Esophagus squamous epithelium (tissue), 5 donors: ENCODE measurements at places on chromosomes 4 and X.

- H3K27ac ChIP-seq, result no peak overlapping the region
- H3K4me3 ChIP-seq, result no peak overlapping the region
- no peaks in the 10 kb centered on the region for H3K27me3 ChIP-seq
- H3K36me3 ChIP-seq, result no peaks in the 10 kb centered on the region
Observed at GRCh38 chrX:134679221-134679620, 20.9 kb upstream of the PLAC1 start.

DNA sequence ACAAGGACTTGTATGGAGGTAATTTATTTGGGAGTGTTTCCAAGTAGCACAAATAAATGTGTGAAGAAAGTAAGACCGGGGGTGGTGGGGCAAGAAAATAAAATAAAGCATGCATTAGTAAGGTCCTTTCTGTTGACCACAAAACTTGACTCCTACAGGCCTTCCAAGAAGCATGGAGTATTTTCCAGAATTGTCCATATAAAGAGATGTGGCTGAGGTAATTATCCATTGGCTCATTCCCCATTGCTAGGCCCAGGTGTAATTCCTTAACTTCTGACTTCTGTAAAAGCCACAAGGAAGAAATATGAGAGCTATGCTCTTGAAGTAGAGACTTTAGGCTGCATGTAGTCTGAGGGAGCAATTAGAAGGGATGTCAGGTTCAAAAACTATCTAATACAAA, 430.5 kb upstream of the PABPC4L start:
- no peak for DNase-seq
- no peak overlapping the region for H3K27ac ChIP-seq
- no peaks in the 10 kb centered on the region for H3K36me3 ChIP-seq
- no peaks in the 10 kb centered on the region for H3K4me1 ChIP-seq
- no peaks in the 10 kb centered on the region for H3K27me3 ChIP-seq

GRCh38 chr4:147779451-147779850, 47.6 kb downstream of the ARHGAP10 start:
- DNase-seq, result no peak
- H3K36me3 ChIP-seq, result no peaks in the 10 kb centered on the region
- peaks cover 7% of the 10 kb centered on the region for H3K4me1 ChIP-seq
- no peaks in the 10 kb centered on the region for H3K27me3 ChIP-seq
- no peak overlapping the region for H3K4me3 ChIP-seq

GRCh38 chrX:129597905-129598304, 56.9 kb downstream of the APLN start:
- H3K36me3 ChIP-seq, result no peaks in the 10 kb centered on the region
- H3K4me3 ChIP-seq, result no peak overlapping the region
- H3K4me1 ChIP-seq, result peaks cover 6% of the 10 kb centered on the region
- H3K27ac ChIP-seq, result no peak overlapping the region
